DMS 273 treated with DMSO at 0.1 percent for 48 hours (cell line): ENCODE measurements at places on chromosomes 2 and 18.

- no peak for DNase-seq
Observed at GRCh38 chr2:105779394-105779793, 34.7 kb downstream of the NCK2 start.

DNA sequence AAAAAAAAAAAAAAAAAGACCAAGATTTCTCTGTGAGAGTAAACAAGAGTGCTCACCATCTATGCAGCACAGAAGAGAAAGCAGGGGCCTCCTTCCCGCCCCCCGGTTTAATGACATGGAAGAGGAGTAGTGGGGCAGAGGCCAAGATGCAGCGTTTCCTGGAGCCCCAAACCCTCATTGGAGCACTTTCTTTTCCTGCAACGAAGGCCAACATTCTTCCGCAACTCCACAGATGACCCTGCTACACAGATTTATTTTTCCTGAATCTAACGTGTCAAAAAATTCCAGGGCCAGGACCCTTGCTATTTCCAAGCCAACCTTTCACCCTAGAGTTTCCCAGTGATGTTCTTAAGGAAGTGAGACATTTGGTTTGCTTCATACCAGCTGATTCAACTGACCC is 189.6 kb downstream of the MIB1 start:
- DNase-seq: no peak

DNA sequence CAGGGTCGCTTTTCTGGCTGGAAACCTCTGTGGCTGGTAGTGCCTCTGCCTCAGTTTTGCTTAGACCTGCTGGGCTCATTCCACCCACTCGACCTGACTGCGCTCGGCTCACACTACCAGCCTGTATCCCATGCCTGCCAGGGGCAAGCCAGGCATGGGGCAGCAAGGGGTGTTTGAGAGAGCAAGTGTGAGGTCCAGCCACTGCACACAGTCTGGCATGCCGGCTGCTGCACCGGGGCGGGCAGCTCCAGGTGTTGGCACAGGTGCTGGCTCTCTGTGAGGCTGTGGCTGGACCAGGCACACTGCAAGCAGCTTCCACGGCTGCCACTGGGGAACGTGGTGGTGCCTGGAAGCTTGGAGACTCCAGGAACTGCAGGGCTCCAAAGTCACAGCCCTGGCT is 90.9 kb downstream of the ATAD2B start:
- DNase-seq: no peak

GRCh38 chr2:78779761-78780160 is 245.7 kb upstream of the REG3G start:
- no peak for DNase-seq

GRCh38 chr2:170250584-170250983 is 72.6 kb downstream of the MYO3B start:
- DNase-seq: no peak

DNA sequence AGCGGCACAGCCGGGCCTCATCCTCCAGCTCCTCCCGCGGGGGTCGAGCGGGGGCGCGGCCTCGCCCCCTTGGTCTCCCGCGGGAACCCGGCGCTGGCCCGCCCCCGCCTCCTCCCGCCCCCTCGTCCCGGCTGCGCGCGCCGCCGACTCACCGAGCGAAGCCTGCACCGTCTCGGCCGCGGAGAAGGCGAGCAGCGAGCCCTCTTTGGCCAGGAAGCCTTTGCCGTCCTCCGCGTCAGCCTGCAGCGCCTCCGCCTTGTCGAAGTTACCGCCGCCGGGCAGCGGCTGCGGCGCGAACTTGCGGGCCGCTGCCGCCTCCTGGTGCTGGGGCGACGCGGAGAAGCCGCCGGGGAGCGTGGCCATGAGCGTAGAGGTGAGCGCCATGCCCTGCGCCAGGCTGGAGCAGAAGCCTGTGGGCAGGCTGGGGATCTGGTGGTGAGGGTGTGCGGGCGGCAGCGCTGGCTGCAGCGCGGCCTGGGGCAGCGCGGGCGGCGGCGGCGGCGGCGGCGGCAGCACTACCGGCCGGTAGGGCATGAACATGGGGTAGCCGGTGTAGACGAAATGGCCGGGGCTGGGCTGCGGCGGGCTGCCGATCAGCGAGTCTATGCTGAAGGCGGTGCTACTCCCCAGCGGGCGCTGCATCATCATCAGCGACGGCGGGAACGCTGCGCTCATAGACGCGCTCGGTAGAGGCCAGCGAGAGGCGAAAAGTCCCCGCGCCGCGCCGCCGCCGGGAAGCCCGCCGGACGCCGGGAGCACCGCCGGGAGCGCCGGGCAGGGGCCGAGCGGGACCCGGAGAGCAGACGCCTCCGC is 683 bp downstream of the GBX2 start:
- no peak for DNase-seq

DNA sequence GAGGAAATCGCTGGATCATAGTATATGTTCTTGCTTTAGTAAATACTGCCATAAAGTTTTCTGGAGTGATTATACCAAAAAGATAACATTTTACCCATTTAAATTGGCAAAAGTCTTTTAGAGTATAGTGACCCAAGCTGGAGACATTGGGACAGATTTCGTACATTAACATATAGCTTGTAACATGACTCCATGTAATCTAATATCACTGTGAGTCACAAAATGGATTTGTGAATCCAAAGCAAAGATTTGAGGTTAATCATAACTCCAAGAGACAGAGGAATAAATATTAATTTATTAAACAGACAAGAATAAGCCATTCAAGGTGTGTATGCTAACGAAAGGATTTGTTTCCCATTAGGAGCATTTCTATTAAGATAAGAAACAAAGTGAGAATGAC is 45.0 kb upstream of the RMP24 start:
- DNase-seq: no peak

DNA sequence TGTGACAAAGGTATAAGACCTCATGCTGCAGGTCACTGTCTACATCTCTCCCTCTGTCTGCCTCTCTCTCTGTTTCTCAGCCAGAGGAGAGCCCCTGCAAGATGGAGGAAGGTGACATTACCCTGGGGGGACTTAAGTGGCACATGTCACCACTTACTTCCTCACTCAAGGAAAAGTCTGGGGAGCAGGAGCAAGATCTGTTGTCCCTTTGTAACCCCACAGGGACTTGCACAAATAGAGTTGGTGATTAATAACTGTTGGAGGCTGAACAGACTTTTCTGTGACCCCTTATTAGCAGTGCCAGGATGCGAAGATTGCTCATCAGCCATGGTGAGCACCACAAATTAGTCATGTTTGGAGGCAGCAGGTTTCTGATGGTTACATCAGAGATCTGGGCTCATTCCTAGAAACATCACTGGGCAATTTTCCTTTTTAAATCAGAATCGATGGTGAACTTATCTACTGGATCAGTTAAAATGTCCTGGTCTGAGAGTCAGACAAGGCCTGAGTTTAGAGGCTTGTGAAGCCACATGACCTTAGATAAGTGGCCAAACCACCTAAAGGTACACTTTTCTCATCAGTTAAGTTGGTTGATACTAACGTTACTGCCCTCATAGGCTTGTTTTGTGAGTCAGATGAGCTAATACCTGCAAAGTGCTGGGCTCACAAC is 81.2 kb upstream of the LTBP1 start:
- DNase-seq: no peak

DNA sequence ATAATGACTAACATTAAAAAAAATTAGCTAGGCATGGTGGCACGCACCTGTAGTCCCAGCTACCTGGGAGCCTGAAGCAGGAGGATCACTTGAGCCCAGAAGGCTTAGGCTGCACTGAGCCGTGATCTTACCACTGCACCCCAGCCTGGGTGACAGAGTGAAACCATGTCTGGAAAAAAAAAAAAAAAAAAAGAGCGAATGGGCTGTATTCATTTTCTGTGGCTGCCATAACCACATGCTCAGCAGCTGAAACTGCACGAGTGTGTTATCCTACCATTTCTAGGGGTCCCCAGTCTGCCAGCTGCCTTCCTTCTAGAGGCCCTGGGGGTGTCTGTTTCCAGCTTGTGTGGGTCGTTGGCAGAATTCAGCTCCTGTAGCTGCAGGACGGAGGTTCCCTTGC is 247.8 kb downstream of the EIPR1 start:
- DNase-seq: no peak

DNA sequence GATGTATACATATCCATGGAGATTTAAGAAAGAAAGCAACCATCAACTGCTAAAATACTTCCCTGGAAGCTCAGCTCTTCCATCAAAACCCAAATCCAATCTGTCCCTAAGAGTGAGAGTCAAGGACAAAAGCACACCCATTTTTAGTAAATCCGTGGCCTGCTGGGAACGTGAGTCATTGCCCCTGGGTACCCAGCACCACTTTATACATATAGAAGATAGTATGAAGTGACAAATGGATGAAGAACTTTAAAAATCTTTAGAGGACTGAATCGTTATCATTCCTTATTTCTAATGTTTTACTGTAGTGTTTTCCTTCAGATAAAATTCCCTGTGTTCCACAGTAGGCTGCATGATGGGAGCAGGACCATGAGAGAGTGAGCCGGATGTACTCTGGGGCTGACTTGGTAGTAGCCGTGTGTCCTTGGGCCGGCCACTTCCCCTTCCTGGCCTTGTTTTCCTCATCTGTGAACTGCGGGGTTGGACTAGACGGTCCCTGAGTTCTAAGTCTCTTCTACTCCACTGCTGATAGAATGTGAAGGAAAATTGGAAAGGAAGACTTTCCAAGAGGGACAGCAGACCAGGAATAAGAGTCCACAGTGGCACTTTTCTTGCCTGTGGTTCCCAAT is 28.5 kb upstream of the CEP68 start:
- DNase-seq: no peak
